ENCODE measurements at places on chromosomes 3 and 15.

- DNase-seq: no peak
Observed at GRCh38 chr3:128205558-128206145, 52.4 kb downstream of the EEFSEC start.

DNA sequence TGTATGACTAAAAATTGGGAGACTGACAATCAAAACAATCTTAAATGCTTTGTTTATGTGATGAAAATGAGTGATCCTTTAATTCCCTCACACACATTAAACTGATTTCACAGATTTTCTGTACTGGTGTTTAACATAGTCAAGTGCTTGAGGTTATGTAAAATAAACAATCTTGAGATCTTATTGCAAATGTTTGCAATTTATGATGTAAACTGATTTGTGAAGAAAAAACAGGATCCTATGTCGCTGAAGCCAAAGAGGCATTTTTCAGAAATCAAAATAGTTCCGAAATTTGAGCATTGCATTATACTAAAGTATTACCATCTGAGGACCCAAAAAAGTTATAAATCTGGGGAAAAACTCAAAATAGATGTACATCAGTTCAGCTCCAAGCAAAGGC lies 12.7 kb downstream of the SHOX2 start:
- no peak for DNase-seq

- no peak for DNase-seq
Observed at GRCh38 chr15:52485290-52485689, 43.4 kb downstream of the MYO5A start.

DNA sequence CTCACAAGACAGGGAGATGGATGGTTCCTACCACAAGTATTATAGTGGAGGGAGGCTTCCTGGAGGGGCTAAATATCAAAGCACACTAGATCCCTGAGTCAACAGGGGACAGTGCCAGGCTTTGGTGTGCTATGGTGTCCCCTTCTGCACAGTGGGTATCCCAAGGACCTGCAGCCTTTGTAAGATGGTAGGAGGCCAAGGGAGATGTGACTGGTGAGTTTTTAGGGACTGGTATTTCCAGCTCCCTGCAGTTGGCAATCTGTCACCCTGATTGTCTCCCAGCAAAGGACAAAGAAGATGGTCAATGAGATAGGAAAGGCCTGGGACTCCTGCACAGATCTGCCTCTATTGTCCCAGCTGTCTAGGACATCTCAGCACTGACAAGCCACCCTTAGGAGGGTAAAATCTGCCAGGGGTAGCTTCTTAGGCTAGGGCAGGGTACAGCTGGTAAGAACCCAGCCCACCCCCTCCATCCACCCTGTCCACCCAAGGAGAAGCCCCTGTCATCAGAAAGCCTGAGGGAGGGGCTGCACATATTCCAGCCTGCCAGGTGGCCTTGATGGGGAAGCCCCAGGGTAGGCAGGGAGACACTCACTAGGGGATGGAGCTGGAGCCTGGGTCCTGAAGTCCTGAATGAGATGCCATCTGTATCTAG lies 631 bp downstream of the CYP1A1 start:
- DNase-seq: no peak

DNA sequence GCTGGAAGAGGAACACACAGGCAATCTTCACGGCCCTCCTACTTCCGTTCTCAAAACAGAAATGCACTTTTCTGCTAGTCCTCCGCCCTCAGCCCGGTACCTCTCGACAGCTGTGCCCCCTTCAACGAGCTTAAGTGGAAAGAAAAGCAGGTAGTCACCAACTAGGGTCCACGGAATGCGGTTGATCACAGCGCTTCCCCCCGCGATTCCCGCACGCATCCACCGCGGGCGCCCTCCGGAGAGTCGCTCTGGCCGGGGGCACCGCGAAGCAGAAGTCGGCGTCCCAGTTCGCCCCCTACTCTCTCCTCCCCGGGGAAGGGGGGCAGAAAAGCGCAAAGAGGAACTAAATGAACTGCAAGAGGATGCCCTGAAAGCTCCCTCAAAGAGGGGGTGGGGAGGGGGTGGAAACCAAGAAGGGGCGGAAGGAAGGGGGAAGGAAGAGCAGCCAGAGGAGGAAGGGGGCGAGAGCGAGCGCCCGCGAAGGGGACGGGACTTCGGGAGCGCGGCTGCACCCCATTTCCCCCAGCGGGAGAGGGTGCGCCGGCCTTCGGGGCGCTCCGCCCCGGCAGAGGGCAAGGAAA lies 738 bp downstream of the ACAP2 start:
- no peak for DNase-seq

GRCh38 chr15:90883976-90884718 lies at the start of gene FES:
FES (plus strand) TSS chr15:90884504; CDS start chr15:90885046, 542 bp downstream.
- no peak for DNase-seq

GRCh38 chr15:101441696-101442095 lies 47.8 kb downstream of the PCSK6 start:
- no peak for DNase-seq

DNA sequence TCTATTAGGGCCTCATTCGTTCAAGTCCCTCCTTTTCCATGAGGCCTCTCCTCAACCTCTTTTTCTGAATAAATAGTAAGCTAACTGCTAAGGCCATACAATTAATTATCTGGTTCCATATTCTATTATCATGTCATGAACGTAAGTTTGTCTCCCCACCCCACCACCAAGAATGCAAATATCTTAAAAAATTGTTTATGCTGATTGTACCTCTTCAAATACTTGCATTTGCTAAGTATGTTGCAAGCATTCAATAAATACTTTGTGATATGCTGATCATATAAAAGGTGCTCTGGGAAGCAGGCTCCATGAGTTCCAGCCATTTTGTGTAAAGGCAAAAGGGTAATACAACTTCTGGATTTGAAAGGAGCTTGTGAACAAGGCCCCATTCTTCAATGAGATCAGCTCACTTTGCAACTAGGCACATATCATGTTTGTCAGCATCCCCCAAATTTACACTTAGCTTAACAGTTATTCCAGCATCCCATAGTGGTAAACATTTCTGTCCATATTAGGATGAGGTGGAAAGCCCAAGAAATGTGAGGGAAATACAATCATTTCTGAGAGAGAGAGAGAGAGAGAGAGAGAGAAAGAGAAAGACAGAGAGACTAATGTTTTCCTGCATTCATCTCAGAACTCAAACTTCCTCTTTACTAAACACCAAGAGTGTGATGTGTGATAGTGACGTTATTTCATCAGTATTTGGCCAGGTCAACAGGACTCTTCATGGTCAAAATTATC lies 33.2 kb downstream of the SLC12A8 start:
- DNase-seq: no peak

- no peak for DNase-seq
Observed at GRCh38 chr3:65170390-65171042, 482.7 kb upstream of the ADAMTS9 start.

GRCh38 chr3:145807990-145808389 lies 353.0 kb downstream of the PLOD2 start:
- no peak for DNase-seq

- no peak for DNase-seq
Observed at GRCh38 chr15:44735482-44736180, 697 bp upstream of the TRIM69 start.

- no peak for DNase-seq
Observed at GRCh38 chr3:71862371-71863140, 77.6 kb upstream of the PROK2 start.

GRCh38 chr15:62277816-62278394 lies 112.8 kb upstream of the C2CD4B start:
- no peak for DNase-seq

- no peak for DNase-seq
Observed at GRCh38 chr3:11305509-11305908, 33.3 kb downstream of the ATG7 start.

GRCh38 chr3:191298846-191299245 lies 30.3 kb upstream of the CCDC50 start:
- DNase-seq: no peak

- no peak for DNase-seq
Observed at GRCh38 chr3:167872941-167873340, 137.4 kb downstream of the SERPINI1 start.
